ENCODE measurements at places on chromosomes 4 and X. TPM values are rescaled to one million over a fixed set of nuclear protein-coding genes. Genes with fewer than 3 reads are reported as not detected.

XK gene
- 2.8 TPM for total RNA-seq

GRCh38 chr4:114085611-114086345 lies 106.3 kb upstream of the ARSJ start:
- DNase-seq = no peak

DNA sequence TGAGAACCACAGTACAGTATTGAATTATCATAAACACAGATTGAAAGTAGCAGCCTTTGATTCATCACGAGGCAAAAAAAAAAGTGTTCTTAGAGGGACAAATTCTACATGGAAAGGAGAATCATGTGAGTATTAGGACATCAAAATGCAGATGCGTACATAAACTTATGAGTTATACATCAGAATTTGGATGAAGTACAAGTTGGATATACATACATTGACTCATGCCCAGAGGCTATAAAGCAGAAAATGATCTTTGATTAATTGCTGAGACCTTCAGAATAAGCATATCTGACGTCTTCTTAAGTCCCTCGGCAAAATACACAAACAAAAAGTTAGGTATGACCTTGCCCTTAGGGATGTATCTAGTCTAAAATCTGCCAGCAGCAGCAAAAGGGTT lies 206.4 kb downstream of the LDB2 start:
- no peak for DNase-seq

- DNase-seq = no peak
Observed at GRCh38 chr4:101475246-101475645, 127.9 kb upstream of the PPP3CA start.

CLNK gene
- 0.14 TPM for total RNA-seq

DBET gene
- not detected for total RNA-seq
